ENCODE measurements at places on chromosomes 4 and X.

DNA sequence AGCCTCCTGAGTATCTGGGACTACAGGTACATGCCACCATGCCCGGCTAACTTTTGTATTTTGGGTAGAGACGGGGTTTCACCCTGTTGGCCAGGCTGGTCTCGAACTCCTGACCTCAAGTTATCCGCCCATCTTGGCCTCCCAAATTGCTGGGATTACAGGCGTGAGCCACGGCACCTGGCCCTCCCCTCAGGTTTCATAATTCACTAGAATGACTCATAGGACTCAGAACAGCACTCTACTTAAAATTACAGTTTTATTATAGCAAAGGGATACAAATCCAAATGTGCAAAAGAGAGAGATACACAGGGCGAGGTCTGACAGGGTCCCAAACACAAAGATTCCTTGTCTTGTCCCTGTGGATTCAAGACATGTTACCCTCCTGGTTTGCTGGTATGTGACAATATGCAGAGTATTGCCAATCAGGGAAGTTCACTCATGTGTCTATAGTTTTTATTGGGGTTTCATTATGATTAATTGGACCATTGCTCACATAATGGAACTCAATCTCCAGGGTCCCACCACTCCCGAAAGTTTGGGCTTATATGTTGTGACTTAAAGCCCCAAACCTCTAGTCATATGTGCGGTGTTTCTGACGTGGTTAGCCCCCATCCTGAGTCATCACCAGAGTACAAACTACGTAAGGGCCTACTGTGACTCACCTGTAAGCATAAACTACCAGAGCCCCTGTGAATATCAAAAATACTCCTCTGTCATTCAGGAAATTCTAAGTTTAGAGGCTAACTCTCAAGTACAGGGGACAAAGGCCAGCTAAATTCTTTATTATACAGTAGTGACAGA is 5.2 kb downstream of the YIPF6 start:
- no peak for DNase-seq

DNA sequence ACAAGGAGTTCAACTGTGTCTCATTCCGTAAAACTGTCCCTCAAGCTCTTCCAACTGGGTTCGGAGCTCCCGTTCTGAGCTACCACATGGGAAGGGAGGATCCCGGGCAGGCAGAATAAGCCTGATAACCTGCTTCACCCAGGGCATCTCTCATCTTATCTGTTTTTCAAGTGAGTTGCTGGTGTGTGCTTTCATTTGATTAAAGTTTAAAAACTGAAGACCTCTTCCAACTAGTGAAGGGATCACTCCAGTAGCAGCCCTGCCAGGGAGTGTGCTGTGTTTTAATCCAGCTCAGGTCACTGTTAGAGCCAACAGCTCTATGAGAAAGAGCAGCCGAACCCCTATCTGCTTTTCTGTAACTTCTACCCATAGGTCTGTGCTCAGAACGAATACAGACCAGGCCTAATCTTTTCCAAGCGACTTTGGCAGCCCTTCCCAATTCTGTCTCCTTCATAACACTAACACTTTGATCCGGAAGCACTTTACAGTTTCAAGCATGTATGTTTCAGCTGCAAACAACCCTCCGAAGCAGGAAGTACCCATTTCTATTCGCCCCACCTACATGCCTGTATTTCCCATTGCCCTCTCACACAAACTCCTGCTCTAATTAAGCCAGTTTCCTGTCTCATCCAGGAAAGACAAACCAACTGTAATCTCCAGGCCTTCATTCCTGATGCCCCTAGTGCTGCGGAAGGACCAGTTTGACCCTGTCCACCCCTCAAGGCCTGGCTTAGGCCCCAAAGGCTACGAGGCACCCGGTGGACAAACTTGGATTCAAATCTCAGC is 60.9 kb downstream of the IRF2 start:
- no peak for DNase-seq

DNA sequence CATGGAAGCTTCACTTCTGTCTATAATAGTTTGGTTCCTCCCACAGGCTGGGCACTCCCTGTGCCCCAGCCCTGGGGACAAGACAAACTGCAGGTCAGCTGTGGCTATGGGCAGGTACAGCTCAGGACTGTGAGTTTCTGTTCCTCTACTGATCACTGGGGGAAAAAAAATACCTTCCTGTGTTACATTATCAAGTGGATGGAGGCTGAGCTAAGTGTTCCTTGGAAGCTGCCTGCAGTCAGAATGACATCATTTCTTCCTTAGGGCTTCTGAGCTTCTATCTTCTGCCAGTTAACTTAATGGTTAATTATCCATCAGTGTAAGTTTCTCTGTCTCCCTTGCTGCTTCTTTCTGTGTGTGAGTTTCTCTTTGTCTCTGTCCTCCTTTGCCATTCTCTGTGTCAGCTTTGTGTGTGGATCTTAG is 4.6 kb downstream of the RAB33A start:
- DNase-seq, result no peak

DNA sequence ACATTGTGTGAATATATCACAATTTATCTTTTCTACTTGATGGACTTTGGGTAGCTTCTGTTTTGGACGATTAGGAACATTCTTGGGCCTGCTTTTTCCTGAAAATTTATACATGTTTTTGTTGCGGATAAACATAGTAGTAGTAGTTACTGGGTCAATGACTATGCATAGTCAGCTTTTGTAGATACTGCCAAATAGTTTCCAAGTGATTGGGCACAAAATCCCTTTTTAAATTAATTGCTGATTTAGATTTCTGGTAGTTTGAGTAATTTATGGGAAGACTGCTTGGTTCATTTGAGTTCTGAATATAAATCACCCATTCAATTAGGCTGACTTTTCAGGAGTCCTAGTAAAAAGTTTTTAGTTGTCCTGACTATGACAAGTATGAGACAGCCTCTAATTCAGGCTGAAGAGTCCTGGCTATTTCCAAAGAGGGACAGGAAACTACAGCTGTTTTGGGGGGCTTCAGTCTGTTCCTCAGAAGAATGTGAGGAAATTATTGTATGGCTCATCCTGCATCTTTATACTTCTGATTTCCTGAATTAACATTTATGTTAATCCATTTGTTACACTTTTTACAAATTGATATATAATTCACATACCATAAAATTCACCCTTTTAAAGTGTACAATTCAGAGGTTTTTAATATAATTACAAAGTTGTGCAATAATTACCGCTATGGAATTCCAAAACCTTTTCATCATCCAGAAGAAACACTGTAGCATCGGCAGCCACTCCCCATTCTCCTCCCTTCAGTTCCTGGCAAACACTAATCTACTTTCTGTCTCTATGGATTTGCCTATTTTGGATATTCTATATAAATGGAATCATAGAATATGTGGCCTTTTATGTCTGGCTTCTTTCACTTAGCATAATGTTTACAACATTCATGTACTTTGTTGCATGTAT is 14.2 kb downstream of the LRP2BP start:
- DNase-seq, result no peak

DNA sequence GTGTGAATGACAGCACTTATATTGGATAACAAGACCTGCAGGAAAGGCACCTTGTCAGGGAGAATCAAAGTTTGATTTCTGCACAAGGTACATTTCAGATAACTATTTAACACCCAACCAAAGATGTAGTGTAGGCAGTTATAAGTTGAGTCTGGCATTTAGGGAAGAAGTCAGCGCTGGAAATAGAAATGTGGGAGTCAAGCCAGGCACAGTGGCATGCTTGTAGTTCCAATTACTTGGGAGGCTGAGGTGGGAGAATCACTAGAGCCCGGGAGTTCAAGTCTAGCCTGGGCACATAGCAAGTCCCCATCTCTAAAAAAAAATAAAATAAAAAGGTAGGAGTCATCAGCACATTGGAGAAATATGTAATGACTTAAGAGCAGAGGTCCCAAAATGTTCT is 295.1 kb downstream of the ZNF674 start:
- no peak for DNase-seq

Measured in eye (tissue), 1 donor.